ENCODE measurements at places on chromosomes 13 and 19.

DNA sequence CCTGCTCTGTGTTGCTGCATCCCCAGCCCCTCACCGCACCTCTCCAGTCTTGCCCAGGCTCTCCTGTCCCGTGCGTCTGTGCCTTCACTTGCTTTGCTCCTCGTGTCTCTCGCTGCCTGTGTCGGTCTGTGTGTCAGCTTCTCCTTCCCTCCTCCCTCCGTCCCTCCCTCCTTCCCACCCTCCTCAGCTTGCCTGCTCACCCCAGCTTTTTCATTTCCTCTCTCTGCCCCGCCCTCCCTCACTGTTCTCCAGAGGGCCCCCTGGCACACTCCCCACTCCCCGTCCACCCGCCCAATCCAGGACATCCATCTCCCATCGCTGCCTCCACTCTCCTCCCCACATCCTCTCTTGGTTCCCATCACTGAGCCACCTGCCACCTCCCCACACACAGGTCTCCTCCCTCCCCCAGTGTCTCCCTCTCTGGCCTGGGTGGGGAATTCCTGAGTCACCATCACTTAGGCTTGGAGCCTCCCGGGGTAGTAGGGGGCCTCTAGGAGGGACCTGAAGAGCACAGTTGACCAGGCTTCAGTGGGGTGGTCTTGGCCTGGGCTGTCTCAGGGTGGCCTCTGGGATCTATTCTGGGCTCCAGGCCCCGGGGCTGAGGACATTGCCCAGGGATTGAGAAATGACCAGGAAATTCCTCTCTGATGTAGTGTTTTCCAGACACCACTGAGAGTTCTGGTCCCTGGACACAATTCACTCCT lies at the start of gene PTGIR:
Gene PTGIR, minus strand, starts transcription at position 132 of the 704 bp plus-strand sequence. CDS start 864 bp downstream, outside the sequence.
- no peak for DNase-seq

DNA sequence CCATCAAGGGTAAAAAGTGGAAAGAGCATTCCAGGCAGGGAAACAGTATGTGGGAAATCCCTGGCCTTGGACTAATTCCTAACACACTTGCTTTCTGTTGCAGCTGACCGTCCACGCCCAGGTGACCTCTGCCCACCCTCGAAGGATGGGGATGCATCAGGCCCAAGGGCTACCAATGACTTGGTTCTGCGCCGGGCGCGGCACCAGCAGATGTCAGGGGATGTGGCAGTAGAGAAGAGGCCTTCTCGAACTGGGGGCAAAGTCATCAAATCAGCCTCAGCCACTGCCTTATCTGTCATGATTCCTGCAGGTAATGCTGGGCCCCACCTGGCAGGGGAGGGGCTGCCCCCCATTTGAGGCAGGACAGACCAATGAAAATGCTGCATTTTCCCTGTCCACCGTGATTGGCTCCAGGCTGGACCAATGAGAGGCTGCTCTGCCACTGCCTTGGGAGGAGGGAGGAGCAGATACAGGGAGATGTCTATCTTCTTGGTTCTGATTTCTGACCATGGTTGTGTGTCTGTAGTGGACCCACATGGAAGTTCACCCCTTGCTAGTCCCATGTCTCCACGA lies 12.6 kb downstream of the DNASE2 start:
- no peak for DNase-seq

- no peak for DNase-seq
These were observed 2.9 kb downstream of the MFSD12 start for GRCh38 chr19:3554254-3555083.

- no peak for DNase-seq
These were observed 89.9 kb downstream of the TEX26 start for GRCh38 chr13:31022288-31022895.

GRCh38 chr13:29005763-29006120 lies 185.6 kb downstream of the MTUS2 start:
- no peak for DNase-seq

DNA sequence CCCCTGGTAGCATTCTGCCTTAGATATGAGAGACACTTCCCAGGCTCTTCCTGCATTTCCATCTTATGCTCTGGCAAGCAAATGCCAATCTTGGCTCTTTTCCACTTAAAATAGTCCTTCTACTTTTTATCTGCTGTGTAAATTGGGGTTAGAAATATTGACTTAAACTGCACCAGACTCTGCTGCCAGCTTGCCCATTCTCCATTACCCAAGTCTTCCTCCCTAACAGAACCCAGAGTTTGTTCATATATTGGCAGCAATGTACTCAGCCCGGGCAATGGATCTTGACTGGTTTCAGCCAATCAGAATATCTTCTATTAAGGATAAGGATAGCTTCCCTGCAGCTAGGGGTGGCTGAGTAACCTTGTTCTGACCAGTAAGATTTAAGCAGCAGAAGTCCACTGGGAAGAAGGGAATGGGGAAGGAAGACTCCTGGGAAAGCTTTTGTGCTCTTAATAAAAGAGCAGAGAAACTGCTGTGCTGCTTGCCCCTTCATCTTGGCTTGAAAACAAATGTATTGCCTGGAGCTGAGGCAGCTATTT lies 177.1 kb downstream of the KCNRG start:
- DNase-seq, result no peak

GRCh38 chr19:970695-971094 lies 13.4 kb upstream of the WDR18 start:
- no peak for DNase-seq

All from lower lobe of right lung (tissue), 2 donors.